ENCODE measurements at places on chromosomes 6 and 20.
A peak's percentile ranks its signal among the peaks of the same experiment; 100 is the strongest.

DNA sequence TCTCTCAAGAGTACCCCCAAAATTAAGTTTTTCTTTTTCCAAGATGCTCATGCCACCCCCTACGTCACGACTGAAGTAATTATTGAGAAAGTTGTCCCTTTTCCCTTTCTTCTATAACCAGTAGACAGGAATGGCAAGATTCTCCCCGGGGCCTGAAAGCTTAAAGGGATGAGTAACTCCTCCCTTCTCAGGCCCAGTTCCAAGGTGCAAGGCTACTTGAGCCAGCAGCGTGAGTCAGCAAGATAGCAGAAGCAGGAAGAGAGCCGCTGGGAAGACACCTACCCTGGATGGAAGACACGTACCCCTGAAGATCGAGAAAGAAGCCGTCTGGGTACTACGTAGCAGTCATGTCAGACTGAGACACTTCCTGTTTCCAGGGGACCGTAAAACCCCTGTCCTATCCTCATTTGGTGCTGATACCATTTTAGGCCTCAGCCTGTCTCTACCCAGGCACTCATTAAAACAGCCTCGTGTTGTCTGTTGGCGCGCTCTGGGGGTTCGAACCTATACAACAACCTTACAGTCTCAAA, 241.0 kb downstream of the ADGRG6 start:
- no peak for DNase-seq

DNA sequence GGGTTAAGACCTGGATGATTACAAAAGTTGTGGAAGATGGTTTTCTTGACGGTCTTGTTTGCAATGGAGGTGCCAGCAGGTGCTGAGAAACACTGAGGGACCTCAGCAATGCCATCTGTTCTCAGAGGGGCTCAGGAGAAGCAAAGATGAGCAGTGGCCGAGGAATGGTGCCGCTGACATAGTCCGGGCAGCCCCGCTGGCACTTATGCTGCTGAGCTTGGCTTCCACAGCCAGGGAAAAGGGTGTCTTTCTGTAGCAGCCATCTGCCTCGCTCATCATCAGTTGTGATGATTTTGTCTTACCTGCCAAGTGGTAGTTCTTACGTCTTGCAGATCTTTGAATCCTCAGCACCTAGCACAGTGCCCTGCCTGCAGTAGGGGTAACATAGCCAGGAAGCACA, 55.7 kb downstream of the PPP1R14C start:
- DNase-seq: no peak

- no peak for DNase-seq
Measured at GRCh38 chr6:91094806-91095475, 508.1 kb upstream of the MAP3K7 start.

DNA sequence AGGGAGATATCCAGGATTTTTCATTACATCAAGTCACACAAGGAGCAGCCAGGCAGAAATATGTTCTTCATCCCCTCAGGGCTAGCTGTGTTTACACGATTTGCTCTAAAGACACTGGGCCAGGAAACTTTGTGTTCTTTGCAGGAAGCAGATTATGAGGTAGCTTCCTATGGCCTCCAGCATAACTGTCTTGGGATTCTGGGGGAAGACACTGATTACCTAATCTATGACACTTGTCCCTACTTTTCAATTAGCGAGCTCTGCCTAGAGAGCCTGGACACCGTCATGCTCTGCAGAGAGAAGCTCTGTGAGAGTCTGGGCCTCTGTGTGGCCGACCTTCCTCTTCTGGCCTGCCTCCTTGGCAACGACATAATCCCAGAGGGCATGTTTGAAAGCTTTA, 11.2 kb downstream of the FAM120B start:
- no peak for DNase-seq

DNA sequence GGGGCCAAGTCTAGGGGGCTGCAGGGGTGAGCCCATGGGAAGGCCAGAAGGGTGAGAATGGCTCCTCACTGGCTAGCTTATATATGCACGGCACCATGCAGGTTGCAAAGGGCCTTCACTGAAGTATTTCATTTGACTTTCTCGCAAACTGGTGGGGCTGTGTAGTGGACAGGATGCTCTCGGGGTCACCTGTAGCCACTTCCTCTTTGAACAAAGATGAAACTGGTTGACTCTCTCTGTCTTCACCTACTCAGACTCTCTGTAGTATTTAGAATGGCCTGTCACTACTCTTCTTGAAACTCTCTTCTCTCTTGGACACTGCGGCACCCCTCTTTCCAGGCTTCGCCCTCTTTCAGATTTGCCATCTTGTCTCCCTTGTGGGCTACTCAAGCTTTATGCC, 560.5 kb downstream of the PKHD1 start:
- DNase-seq: no peak

DNA sequence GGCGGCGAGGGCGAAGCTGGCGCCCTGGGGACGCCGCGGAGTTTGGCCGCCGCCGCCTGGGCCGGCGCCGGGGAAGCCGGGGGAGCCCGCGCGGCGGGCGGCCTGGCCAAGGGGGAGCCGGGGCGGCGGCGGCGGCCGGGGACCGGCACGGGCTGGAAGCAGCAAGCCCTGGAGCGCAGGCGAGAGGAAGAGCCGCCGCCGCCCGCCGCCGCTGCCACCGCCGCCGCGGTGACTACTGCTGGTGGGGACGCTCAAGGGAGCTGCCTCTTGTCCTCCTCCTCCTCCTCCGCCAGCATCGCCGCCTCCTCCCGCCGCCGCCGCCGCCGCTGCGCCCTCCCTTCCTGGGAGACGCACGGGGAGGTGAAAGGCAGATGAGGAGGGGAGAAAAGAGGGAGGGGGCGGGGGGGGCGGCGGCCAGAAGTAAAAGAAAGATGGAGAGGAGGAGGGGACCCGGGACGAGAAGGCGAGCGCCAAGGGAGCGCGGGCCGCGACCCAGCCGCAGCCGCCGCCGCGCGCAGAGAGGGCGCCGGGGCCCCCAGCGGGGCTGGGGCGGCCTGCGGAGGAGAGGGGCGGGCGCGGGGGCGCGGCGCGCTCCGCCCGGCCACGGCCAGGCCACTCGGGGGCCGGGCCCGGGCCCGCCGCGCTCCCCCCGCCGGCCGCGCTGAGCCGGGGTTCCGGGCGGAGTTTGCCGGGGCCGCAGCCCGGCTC, 846 bp downstream of the PDE10A start:
- DNase-seq: peak; percentile 57

DNA sequence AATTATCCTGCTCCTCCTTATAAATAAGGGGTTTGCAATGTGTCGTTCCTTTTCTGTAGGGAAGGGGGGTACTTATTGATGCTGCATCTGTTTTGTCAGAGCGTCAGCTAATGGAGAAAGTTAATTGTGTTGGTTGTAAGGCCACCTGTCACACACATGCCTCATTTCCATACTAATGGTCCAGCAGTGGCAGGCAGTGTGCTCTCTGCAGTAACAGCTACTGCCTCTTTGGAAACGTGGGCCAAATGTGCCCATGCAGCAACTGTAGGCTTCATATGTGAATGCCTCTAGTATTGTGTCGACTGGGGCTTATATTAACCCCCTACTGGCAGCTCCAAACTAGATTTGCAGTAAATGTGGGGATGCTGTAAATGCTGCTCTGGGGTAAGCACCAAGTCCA, 56.3 kb upstream of the OLIG3 start:
- DNase-seq: no peak

DNA sequence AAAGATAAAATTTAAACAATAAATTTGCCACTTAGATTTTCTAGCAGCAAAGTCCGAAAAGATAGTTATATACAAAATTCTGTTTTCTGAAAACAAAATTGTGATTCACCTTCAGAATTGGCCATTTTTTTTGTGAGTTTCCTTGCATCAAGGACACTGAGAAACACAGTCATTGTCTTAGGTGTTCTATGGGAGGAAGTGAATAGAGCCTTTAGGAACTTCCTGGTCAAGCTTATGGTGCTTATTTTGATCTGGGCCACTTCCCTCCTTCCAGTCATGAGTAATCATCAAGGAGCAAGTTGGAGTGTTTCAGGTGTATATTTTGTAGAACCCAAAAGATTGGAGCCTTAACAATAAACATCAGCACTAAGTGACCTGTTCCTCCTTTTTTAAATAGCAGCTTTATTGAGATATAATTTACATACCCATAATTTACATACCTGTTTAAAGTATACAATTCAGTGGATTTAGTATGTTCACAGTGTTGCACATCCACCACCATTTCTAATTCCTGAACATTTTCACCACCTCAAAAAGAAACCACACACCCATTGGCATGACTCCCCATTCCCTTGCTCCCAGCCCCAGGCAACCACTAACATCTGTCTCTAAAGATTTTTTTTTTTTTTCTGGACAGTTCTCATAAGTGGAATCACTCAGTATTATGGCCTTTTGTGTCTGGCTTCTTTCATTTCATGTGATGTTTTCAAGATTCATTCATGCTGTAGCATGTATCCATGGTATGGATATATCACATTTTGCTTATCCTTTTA, 17.6 kb downstream of the TMEM74B start:
- DNase-seq: no peak

DNA sequence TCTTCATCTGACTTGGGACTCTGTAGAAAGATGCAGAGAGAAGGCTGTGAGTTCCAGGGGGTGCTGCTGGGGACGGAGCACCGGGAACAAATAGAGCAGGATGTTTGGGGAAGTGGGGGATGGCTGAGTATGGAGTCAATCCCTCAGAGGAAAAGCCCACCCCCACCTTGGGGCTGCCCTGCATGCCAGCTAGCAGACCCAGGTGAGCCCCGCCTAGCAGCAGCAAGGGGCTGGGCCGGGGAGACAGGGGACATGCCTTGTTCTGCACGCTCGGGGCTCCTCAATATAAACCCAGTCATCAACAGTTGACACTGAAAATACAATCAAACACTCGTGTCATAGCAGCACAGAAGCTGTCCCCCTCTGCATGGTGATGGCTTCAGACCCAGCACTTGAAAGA, 74.6 kb downstream of the NINL start:
- DNase-seq: no peak

- no peak for DNase-seq
Measured at GRCh38 chr20:31474758-31475427, at the start of the genes DEFB124 and REM1. Gene DEFB124 (minus strand): TSS chr20:31475127. CDS start chr20:31473013, 2,114 bp downstream. Gene REM1 (plus strand): TSS chr20:31475288. CDS start chr20:31476446, 1,158 bp downstream.

- DNase-seq: no peak
Measured at GRCh38 chr6:134663800-134664535, 285.9 kb downstream of the ALDH8A1 start.

GRCh38 chr6:1770968-1771723, 161.4 kb downstream of the FOXC1 start:
- DNase-seq: no peak

GRCh38 chr20:55283889-55284288, 721.4 kb downstream of the CBLN4 start:
- DNase-seq: no peak

DNA sequence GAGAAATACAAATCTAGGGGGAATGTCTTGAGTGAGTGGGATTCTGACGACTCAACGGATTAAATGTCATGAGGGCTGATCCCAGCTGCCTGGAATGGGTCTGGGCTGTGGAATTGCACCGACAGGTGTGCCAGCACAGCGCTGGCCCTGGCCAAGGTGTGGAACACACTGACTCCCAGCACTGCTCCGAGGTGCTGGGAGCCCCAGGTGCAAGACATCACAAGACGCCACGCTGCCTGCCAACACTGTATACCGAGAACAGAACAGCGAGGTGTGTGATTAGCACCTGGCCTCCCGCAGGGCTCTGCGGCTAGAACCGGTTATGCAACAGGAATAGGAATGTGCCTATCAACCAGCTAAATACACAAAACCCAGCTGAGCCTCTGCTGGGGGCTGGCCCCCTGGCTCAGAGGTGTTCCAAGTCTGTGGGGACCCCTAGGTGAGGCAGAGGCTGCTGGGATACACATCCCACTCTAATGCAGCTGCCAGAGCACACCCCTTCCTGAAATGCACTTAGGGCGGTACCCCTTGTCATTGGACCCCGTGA, 24.8 kb upstream of the APMAP start:
- DNase-seq: no peak

DNA sequence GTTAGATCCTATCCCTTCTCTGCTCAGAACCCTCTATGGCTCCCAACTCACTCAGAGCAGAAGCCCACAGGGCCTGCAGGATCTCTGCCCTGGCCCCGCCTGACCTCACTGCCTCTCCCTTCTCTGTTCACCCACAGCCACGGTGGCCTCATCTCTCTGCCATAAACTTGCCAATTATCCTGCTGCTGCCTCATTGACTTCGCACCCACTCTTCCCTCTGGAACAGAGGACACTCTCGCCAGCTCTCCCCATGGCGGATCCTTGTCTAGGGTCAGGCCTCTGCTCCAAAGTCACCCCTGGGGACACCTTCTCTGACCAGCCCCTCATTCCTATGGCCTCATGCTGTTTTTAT, 86.4 kb downstream of the CEBPB start:
- DNase-seq: no peak

DNA sequence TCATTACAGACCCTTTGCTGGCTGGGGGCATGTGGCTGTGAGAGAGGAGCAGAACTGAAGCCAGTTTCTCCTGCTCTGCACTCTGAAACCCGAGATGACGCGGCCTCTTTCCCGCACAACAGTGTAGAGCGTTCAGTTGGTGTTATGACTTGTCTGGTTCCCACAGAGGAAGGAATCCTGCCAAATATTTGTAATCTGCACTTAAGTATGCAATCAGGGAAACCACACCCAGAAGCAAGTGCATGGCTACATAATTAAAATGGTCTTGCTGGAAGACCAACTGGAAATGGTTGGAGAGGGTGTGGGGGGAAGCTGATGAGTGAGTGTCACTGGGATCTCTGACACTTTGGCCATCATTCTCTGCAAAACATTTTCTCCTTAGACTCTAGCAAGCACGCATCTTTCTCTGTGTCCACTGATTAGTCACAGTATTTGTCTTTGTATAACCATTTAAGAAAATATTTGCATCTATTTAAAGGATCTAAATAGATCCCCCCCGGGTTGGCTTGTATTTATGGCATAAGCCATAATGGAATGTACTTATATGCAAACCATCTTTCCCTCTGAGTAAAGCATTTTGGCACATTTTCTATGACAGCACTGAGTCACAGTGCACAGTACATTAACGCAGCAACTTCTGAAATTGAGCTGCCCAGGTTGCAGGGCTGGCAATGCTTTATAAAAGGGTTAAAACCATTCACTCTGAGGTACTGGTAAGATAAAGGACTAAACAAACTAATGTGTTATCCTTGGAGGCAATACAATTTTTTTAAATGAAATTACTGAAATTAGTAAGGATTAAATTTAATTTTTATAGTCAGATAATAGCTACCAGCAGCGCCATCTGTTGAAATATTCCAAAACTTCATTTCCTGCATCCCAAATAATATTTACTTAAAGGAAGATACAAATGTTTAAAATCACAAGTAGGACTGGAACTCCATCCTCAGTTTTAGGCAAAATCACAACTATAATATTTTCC, 76.7 kb downstream of the FOXC1 start:
- DNase-seq: no peak

DNA sequence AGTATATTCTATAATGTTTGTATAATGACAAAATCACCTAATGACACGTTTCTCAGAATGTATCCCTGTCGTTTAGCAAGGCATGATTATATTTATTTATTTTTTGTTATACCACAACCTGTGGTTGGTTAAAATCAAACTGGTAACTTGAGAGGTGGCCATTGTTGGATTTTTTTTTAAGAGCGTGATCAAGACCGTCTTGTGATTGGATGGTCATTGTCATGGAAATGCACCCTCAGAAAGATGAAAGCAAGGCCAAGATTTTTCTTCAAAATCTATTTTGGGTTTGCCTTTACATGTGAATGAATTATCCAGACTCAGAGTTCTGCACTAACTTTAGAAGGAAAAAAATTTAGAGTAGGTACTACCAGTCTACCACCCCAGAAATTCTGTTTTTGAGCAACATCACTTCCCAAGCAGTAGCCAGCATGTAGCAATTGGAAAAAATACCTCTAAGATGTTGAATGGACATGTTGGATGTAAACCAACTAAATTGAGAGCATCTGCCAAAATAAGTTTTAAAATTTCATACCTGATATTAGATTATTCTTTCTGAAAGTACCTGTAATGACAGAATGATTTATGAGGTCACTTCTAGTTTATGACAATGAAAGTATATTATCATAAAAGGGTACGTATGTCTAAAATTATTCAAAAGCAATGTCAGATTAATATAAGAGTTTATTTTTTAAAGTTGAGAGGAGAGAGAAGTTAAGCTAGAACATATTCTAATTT, 50.8 kb downstream of the NCOA7 start:
- DNase-seq: no peak
